Inflammatory macrophage treated with lipopolysaccharide for 4 hours (primary cell): ENCODE measurements at places on chromosomes 6 and 20.

DNA sequence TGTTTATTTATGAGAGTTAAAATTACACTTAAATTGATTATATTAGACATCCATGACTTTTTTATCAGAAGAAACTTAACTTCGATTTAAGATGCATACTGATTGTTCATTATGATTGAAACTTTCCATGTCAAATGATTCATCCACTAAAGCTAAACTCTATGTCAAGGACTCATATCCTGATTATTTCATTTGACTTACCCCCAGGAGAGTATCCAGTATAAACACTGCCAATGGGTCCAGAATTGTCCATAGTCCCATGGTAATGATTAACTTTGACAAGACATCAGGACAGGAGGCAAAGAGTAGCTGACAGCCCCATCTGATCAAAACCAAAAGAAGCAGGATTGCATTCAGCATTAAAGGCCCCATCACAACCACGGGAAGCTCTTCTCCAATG lies 709.9 kb downstream of the TFAP2A start:
- DNase-seq = no peak

- peak; percentile 72 for DNase-seq
These were observed 69.6 kb downstream of the SSR1 start for GRCh38 chr6:7243179-7243981.

- peak; percentile 36 for DNase-seq
These were observed 26.6 kb upstream of the FBXL4 start for GRCh38 chr6:98974309-98974708.

GRCh38 chr20:21280522-21281016 lies 22.6 kb upstream of the XRN2 start:
- DNase-seq = peak; percentile 17

DNA sequence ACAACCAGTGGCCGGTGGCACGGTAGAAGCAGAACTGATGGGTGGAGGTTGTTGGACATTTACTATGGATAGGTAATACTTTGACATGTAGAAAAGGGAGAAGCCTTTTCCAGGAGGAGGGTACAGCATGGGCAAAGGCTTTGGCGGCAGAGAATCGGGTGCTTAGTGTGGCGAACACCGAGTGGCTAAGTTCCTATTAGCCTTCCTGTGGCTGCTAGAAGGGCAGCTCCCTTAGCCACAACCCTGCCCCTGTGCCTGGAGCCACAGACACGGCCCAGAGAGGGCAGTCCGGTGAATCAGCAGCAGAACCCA lies 37.9 kb upstream of the TGM2 start:
- no peak for DNase-seq

- DNase-seq = no peak
These were observed 10.3 kb downstream of the KIZ start for GRCh38 chr20:21136015-21136732.

GRCh38 chr6:152301021-152301764 lies 336.0 kb downstream of the SYNE1 start:
- peak; percentile 88 for DNase-seq

GRCh38 chr6:2190661-2191389 lies 54.6 kb downstream of the GMDS start:
- no peak for DNase-seq

GRCh38 chr20:63345328-63346100 lies 15.6 kb downstream of the CHRNA4 start:
- DNase-seq = no peak

DNA sequence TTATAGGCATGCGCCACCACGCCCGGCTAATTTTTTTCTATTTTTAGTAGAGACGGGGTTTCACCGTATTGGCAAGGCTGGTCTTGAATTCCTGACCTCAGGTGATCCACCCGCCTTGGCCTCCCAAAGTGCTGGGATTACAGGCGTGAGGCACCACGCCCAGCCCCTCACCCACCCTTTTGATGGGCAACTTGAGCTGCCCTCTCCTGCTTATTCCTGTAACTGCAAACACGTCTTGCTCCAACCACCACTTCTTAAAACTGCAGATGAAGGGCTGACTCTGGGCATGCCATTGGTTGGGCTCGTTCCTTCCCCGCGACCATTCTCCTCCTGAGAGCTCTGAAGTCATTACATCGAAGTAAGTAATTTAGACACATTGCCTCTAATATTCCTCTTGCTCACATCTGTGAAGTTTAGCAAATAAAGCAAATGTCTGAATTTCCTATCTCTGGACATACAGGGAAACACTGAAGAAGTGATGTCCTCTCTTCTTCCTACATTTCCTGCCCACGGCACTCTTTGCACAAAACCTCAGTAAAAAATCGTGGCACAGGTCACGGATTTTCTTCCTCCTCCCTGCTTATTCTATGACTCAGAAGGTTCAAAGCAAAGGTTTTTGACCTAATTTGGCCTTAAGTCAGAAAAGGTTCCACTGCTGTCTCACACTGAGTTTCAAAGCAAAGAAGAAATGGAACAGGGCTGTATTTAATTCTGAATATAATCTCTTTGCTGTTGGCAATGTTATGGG lies 117.5 kb downstream of the GMPR start:
- DNase-seq = peak; percentile 19

DNA sequence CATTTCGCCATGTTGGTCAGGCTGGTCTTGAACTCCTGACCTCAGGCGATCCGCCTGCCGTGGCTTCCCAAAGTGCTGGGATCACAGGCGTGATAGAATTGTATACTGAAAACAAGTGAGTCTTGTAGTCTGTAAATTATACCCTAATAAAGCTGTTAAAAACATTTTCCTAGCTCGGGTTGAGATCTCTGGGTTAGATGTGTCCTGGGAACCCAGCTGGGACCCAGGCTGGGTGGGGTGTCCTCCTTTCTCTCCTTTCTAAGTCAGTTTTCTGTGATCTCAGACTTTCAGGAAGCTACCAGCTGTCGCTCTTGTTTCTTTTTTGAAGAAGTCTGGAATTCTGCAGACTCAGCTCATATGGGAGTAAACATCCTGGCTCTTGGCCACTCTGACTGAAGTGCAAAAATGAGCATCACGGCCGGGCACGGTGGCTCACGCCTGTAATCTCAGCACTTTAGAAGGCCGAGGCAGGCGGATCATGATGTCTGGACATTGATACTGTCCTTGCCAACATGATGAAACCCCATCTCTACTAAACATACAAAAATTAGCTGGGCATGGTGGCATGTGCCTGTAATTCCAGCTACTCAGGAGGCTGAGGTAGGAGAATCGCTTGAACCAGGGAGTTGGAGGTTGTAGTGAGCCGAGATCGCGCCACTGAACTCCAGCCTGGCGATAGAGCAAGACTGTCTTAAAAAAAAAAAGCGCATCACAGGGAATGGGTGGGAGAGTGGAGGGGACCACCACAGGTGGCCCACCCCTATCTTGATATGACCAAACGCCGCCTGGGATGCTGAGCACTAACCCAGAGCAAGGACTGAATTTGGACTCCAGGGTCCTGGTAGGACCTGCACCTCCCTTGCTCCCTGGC lies 9.9 kb upstream of the PCIF1 start:
- peak; percentile 55 for DNase-seq

- DNase-seq = no peak
These were observed 133.8 kb downstream of the LRRC1 start for GRCh38 chr6:53928641-53929040.
